Activated CD8-positive, alpha-beta memory T cell treated with anti-CD3 and anti-CD28 coated beads for 1 hour (primary cell): ENCODE measurements at places on chromosomes 12 and 14.
A peak's percentile ranks its signal among the peaks of the same experiment; 100 is the strongest.

- no peak for DNase-seq
These were observed 273.9 kb downstream of the TRHDE start for GRCh38 chr12:72546106-72546505.

GRCh38 chr12:19431407-19432308 is 7.6 kb upstream of the AEBP2 start:
- DNase-seq, result no peak

DNA sequence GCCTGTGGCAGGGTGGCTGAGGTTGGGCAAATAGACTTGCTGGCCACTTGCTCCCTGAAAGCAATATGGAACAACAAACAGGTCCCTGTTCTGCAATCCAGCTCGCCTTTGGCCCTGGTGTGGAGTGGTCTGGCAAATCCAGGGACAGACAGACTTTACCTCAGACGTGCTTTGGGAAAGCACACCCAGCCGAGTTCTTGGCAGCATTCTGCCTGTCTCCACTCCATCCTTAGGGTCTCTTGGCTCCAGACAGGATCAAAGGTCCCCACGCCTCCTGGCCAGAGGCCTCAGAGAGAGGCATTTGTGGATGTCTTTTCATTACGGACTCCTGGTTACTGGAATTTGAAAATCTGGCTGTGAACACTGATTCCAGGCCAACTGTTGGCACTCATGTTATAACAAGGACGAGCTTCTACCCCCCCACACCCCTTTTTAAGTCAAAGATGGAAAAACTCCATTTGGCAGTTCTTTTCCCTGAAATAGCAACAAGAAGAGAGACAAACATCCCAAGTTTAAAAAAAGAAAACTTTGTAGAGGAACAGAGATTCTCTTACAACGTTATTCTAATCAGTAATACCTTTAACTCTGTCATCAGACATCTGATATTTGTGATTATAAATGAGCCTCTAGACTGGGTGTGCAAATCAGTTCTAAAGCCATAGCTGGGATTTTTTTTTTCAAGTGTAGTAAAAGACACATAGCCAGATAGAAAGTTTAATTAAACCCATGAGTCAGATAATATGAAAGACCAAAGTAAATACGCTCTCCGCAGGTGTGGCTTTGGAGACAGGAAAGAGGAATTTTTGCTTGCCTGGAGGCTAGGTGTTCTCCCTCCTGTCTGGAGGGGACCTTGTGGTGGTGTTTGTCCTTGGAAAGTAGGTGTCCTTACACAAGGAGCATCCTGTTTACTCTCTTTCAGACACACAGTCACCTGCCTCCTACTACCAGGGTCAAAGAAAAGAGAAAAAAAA is 60.7 kb downstream of the GALNT8 start:
- no peak for DNase-seq

DNA sequence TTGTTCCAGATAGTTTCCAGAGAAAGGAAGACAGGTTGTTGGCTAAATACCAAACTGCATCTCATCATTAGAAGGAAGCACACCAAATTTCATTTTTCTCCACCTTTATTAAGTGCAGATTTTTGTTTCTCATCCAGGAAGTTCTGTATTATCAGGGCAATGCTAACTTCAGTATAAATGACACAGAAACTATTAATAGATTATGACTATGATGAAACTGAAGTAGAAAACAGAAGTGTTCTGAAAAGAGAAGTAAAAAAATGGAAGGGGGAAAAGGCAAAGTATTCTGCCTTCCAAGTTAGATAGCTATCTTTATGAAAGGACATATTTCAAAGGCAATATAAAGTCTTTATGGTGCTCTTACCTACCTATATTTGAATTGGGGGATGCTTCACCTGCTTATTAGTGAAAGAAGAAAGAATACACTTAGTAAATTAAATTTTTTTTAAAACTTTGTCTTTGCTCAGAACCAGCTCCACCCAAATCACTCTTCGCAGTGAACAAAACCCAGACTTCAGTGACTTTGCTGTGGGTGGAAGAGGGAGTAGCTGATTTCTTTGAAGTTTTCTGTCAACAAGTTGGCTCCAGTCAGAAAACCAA is 223.9 kb downstream of the PTPRO start:
- DNase-seq, result no peak

- DNase-seq, result no peak
These were observed 42.6 kb upstream of the POC1B start for GRCh38 chr12:89568484-89568883.

GRCh38 chr14:61510736-61511557 is 184.4 kb upstream of the HIF1A start:
- no peak for DNase-seq

GRCh38 chr14:104582662-104583061 is 3.1 kb downstream of the C14orf180 start:
- DNase-seq, result no peak

- no peak for DNase-seq
These were observed 106.1 kb downstream of the PRICKLE1 start for GRCh38 chr12:42483521-42483790.

- no peak for DNase-seq
These were observed 136.9 kb upstream of the KITLG start for GRCh38 chr12:88717188-88717587.

GRCh38 chr14:88863167-88863566 is 38.7 kb downstream of the TTC8 start:
- DNase-seq, result no peak

DNA sequence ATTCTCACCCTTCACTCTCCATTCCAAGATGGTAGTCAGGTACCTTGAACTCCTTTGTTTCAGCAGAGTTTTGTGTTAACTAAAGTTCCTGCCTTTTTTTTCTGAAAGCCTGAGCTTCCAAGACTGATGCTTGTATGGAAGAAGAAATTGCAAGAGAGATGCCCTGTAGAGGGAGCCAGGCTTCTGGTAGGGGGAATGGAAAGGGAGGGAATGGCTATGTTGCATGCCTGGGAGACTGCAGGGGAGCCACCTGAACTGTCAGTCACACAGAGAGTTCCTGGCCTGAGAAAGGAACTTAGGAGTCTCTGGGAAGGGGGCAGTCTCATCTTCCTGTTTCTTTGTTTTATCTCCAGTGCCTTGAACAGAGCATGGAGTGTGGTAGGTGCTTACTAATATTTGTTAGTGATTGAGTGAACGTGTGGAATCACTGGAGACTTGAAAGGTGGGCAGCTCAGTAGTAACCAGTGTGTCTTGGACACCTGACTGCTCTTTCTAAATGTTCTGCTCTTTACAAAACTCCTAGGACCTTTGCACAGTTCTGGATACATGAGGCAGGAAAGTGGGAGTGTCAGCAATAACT is 132.2 kb downstream of the ANO4 start:
- DNase-seq, result no peak

DNA sequence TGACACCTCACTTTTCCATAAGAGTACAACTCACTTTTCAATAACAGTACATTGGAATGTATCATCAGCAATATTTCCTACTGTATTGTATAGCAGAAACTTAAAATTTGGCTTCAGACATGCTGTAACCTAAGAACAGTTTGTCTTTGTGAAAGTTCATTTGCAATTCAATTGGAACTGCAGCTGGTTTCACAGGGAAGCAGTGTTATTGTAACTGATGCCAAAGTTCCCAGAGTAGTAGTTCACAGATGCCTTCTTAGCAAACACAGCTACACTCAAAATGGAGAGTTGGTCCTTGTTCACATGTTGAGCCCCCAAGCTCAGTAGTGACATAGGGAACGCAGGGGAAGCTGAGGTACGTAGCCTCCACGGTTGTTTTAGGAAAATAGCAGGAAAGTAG is 23.3 kb downstream of the PPP1R36 start:
- DNase-seq, result no peak

GRCh38 chr14:49598485-49599300 is at the start of gene LRR1:
TSS of gene LRR1 (plus strand) at chr14:49598940. CDS start at chr14:49599021, 81 bp downstream.
- DNase-seq, result peak; percentile 78

GRCh38 chr14:69606258-69607184 is 4.9 kb upstream of the SUSD6 start:
- no peak for DNase-seq

- no peak for DNase-seq
These were observed 45.7 kb upstream of the APPL2 start for GRCh38 chr12:105281694-105282049.

GRCh38 chr12:131105736-131106348 is 152.1 kb downstream of the ADGRD1 start:
- no peak for DNase-seq

- no peak for DNase-seq
These were observed 497.2 kb downstream of the FLRT2 start for GRCh38 chr14:86027144-86027543.

GRCh38 chr14:103378038-103378854 is 7.0 kb upstream of the MARK3 start:
- DNase-seq, result no peak

- DNase-seq, result no peak
These were observed 68.2 kb downstream of the DRAM1 start for GRCh38 chr12:101945369-101946232.

- no peak for DNase-seq
These were observed 227.9 kb downstream of the KTN1 start for GRCh38 chr14:55807881-55808379.

GRCh38 chr12:3601461-3602150 is 110.6 kb downstream of the PRMT8 start:
- DNase-seq, result no peak

- no peak for DNase-seq
These were observed 238.0 kb downstream of the CHST11 start for GRCh38 chr12:104694711-104695110.

- DNase-seq, result no peak
These were observed 363.4 kb downstream of the DAD1 start for GRCh38 chr14:22225516-22226140.

DNA sequence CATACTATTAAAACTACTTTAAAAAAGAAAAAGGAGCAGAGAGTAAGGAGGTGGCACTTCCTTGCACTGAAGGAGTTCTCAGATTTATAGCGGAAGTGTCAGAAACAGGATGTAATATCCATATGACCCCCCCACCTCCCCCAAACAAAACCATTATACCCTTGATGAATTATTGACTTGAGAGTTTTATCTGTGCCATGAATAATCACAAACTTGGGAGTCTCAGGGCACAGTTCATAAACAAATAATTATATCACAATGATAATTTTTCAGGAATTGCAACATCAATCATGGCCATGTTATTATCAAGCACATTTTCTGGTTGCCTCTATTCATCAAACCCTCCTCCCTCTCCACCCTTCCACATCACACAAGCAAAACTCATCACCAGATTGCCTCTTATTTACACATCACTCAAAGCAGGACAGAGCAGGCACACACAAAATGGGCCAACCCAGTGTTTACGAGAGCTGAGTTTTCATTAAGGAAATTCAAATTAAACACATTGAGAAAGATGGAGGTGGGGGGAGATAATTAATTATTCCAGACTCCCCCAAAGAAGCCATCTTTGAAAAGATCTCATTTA is 141.4 kb downstream of the EGLN3 start:
- DNase-seq, result no peak

- DNase-seq, result no peak
These were observed 7.0 kb upstream of the RASSF3 start for GRCh38 chr12:64603183-64603841.

GRCh38 chr12:2380946-2381345 is 328.2 kb downstream of the CACNA1C start:
- no peak for DNase-seq

DNA sequence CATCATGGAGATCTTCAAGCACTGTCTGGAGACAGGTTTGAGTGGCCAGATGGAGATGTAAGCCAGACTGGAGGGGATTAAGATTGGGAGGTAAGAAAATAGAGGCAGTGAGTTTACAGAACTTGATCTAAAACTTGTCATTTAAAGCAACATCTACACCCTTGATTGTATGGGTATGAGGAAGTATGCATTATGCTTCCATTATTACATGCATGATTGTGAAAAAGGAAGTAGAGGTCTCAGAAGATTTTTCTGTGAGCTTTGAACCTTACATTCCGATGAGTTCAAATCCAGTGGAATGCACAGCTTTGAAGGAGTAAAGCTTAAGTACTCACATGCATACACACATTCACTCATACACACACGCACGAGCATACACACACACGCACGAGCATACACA is 550.8 kb downstream of the MED13L start:
- DNase-seq, result no peak

GRCh38 chr12:95972832-95973456 is 23.2 kb downstream of the HAL start:
- no peak for DNase-seq

GRCh38 chr14:67806246-67806645 is 10.1 kb downstream of the ZFYVE26 start:
- no peak for DNase-seq

- DNase-seq, result no peak
These were observed 4.3 kb upstream of the ASB2 start for GRCh38 chr14:93980456-93981201.

GRCh38 chr12:56645201-56645716 is 525 bp downstream of the ATP5F1B start:
- DNase-seq, result no peak

- no peak for DNase-seq
These were observed 1.7 kb upstream of the SMOC1 start for GRCh38 chr14:69877492-69877891.

GRCh38 chr12:121085506-121086353 is 46.7 kb upstream of the OASL start:
- DNase-seq, result no peak

- peak; percentile 94 for DNase-seq
These were observed 17.0 kb downstream of the RHOF start for GRCh38 chr12:121776190-121777098.

GRCh38 chr14:32611752-32612151 is 282.7 kb downstream of the AKAP6 start:
- no peak for DNase-seq

DNA sequence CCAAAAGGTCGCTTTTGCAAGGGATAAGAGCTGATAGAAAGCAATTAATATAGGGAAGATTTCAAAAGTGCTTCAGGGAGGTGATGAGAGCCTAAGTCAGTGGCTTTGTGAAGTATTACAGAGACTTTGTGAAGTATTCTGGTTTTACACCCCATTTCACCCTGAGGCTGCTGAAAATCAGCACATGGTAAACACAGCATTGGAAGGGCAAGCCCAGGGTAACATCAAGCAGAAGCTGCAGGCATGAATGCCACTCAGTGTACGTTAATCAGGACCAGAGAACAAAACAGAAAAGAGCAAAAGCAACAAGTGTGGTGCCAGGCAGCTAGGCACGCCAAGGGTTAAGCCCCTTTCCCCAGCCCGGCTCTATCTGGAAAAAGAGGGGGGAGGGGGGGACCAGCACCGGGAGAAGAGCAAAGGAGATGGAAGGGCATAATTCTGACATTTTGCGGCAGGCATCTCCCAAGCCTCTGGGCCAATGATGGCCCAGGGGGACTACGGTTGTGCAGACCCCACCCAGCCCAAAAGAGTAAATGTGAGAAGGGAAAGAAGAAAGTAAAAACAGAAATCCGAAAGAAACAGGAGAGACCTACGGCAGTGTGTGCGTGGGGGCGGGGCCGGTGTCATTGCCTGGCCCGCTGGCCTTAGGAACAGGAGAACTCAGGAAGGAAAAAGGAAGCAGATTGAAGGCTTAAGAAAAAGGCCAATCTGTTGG is 58.9 kb downstream of the DHRS2 start:
- no peak for DNase-seq

- DNase-seq, result peak; percentile 60
These were observed 418.5 kb downstream of the TMEM121 start for GRCh38 chr14:105944632-105945610.

GRCh38 chr12:57342207-57342691 is 88.6 kb downstream of the R3HDM2 start:
- DNase-seq, result no peak

- DNase-seq, result no peak
These were observed 76.8 kb downstream of the NUMB start for GRCh38 chr14:73381380-73382013.
